ENCODE measurements at places on chromosomes 4 and X. TPM values are rescaled to one million over a fixed set of nuclear protein-coding genes. Genes with fewer than 3 reads are reported as not detected.

Gene PDE6B
- not detected for total RNA-seq

DNA sequence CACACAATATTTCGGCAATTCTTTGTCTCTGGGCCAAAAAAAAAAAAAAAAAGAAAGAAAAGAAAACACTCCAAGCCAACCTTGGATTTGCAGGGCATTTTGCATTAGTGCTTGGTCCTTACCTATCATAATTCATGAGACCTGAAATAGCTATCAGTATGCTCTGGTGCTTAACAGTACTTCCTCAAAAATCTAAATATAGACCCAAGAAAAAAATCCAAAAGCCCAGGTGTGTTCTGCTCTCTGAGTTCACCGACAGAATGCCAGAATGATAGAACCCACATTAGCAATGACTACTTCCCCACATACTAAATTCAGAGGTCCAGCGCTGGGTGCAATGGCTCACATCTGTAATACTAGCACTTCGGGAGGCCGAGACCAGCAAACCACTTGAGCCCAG is 42.9 kb downstream of the ABCG2 start:
- DNase-seq: no peak

Gene COL4A6
- 0.12 TPM for total RNA-seq

DNA sequence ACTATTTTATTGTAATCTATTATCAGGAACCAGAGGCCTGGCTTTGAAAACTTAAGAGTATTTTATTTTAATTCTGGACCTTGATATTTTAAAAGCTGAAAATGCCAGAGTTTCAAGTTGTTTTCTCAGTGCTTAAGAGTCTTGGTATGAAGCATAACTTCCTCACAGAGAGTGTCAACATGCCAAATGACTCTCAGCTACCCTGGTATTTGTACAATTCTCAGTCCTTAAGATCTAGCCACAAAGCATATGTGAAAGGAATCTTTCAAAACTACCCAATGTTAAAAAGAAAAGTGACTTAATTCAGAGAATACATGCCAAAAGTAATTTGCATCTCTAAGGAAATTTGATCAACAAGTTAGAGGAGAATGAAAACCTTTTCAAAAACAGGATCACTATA is 171.9 kb downstream of the DKK2 start:
- peak; percentile 47 for DNase-seq

- no peak for DNase-seq
Observed at GRCh38 chrX:110000847-110001713, 1.8 kb upstream of the TMEM164 start.

DNA sequence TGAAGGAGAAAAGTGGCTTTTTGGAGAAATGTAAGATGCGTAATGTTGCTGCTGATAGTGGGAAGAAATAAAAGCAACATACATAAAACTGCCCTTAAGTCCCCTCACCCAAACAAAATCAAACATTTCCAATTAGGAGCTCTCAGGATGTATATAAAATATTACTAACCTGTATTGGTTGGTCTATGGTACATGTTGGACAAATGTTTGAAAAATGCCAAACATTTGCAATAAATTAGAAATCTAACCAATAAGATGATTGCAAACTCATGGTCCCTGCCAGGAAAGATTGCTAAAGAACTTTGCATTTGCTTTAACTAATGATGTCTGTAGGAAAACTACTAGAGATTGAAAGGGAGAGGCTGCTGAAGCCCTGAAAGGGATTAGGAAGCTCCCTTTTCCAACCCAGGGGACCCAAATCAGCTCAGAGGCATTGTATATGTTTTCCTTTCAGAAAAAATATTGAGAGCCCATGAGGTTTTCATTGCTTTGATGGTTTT is 1.8 kb downstream of the SFRP2 start:
- DNase-seq: no peak

- DNase-seq: no peak
Observed at GRCh38 chr4:163568843-163569242, 74.4 kb downstream of the TMA16 start.

DNA sequence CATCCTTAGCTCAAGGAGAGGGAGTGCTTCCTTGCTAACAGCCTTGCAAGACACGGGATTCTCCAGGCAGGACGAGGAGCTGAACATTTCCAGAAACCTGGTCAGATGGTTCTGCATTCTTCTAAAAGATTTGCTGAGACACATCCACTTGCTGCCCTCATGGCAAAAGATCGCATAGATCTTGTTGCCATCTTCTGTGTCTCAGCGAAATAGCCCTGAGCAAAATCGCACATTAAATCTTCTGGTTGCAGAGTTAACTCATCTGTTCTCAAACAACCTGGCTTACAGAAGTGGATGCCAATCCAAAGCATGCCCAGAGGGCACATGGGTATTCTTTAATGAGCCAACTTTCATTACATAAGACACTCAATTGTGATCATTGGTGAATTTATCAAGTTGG is 167.5 kb downstream of the PRKX start:
- DNase-seq: peak; percentile 18

- DNase-seq: no peak
Observed at GRCh38 chrX:68761086-68761485, 67.7 kb upstream of the EFNB1 start.

Gene STATH
- total RNA-seq: not detected

Gene MAGEA8
- total RNA-seq: not detected

DNA sequence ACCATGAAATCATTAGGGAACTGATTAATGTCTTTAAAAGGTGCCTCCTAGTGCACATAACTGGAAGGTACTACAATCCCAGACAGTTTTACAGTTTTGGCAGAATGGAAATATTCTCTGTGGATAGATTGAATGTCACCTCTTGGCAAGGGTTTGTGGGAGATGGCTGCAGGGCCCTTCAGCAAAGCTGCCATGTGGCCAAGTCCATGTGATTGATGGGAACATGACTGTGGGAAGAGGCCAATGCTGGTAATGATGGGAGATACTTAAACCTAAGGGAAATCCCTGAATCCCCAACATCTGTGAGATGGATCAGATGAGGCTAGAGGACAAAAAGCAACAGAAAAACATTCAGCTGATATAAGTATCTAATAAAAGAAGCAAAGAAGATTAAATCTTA is 493.7 kb downstream of the MAGEE1 start:
- DNase-seq: no peak

- DNase-seq: peak; percentile 61
Observed at GRCh38 chr4:184472614-184473498, 1.5 kb downstream of the IRF2 start.

DNA sequence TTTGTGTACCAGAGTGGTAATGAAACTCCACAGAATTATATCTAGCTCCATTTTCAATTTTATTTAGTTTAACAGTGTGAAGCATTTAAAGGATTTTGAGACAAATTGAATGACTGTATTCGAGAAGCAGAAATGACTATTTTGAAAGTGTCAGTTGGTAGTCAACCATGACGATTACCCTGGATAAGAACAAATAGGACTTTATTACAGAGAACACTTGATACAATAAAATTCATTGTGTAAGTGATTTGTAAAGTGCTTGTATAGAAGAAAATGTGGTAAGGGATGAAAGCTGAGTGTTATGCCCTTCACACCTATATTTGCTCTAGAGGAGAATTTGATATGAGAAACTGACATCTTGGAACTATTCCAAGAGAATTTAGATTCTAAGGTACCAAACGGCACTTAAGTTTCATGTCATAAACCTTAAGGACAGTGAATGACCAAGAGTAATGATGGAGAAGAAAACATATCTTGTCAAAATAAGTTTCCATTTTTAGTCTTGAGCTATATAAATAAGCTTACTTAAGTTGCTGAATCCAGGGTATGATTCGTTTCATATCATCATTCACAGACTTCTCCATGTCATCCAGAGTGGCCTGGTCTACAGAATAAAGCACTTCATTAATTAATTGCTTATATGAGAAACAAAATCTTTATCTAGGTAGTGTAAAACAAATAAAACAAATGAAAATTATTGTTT is 34.6 kb downstream of the MED14 start:
- no peak for DNase-seq

- no peak for DNase-seq
Observed at GRCh38 chr4:38785901-38786402, 3.2 kb upstream of the TLR10 start.

Gene CENPC
- 8.9 TPM for total RNA-seq

DNA sequence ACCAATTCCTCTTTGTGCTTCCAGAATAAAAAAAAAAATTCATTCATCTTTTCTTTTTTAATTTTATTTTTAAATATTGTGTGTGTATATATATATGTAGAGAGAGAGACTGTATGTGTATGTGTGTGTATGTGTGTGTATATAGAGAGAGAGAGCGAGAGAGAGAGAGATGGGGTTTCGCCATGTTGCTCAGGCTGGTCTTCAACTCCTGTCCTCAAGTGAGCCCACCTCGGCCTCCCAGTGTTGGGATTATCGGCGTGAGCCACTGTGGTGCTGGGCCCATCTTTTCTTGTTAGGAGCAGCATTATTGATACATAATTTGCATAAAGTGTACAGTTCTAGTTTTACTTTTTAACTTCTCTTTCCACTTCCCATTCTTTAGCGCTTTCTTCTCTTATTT is 33.6 kb downstream of the KDM6A start:
- no peak for DNase-seq

GRCh38 chr4:38223306-38223705 is 263.1 kb downstream of the PTTG2 start:
- DNase-seq: no peak

- no peak for DNase-seq
Observed at GRCh38 chr4:150784305-150784704, 202.4 kb downstream of the MAB21L2 start.

Gene L1CAM
- 86.4 TPM for total RNA-seq

Measured in HFFc6 (cell line).